Chondrocyte (in vitro differentiated cells): ENCODE measurements at places on chromosomes 13 and 19. TPM values are rescaled to one million over a fixed set of nuclear protein-coding genes. Genes with fewer than 3 reads are reported as not detected.

Gene EXOC3L2
- 0.37 to 1.3 TPM (median 0.51 TPM) in 3 replicates for total RNA-seq

Gene LYPD3
- 0.39 to 1.0 TPM (median 0.59 TPM) in 3 replicates for total RNA-seq

Gene CNMD
- total RNA-seq, result not detected in 3 replicates

Gene ACP5
- 0.45 TPM in 1 of 3 replicates, not detected in the others for total RNA-seq

Gene RYR1
- 0.02 to 0.32 TPM (median 0.26 TPM) in 3 replicates for total RNA-seq
